Uterus (tissue), 4 donors: ENCODE measurements at places on chromosomes 6 and 20. TPM values are rescaled to one million over a fixed set of nuclear protein-coding genes. Genes with fewer than 3 reads are reported as not detected.

The C6orf15 gene
- total RNA-seq = 0.35 TPM

The TNNC2 gene
- total RNA-seq = not detected

GRCh38 chr20:43537921-43538877, 20.6 kb upstream of the SGK2 start:
- peak; percentile 51 for DNase-seq

- DNase-seq = peak; percentile 75
Observed at GRCh38 chr20:10218536-10219451, at the start of gene SNAP25. TSS of gene SNAP25 (plus strand) at chr20:10218830. CDS start at chr20:10275492, 56,662 bp downstream.

DNA sequence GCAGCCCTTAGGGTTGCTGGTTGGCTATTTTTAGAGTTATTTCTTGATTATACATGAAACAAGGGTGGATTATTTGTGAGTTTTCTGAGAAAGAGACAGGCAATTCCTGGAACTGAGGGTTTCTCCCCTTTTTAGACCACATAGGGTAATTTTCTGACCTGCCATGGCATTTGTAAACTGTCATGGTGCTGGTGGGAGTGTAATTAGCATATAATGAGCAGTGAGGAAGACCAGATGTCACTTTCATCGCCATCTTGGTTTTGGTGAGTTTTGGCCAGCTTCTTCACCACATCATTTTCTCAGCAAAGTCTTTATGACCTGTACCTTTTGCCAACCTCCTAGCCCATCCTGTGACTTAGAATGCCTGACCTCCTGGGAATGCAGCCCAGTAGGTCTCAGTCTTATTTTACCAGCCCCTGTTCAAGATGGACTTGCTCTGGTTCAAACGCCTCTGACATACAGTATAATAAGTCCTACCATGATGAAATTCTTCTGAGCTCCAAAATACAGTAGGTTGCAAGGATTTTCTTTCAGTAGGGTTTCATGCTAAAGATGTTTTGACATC, 117.1 kb downstream of the ISM1 start:
- DNase-seq = no peak

GRCh38 chr6:139536751-139537617, 162.5 kb upstream of the CITED2 start:
- no peak for DNase-seq

GRCh38 chr6:6586167-6586566, 2.4 kb upstream of the LY86 start:
- no peak for DNase-seq
